ENCODE measurements at places on chromosomes 2 and 18.

- DNase-seq, result peak; percentile 82
Observed at GRCh38 chr2:43540021-43540779, 55.6 kb downstream of the THADA start.

GRCh38 chr2:203873921-203874631, 6.5 kb downstream of the CTLA4 start:
- no peak for DNase-seq

- DNase-seq, result peak; percentile 47
Observed at GRCh38 chr18:45518311-45519155, 96.7 kb upstream of the SLC14A2 start.

DNA sequence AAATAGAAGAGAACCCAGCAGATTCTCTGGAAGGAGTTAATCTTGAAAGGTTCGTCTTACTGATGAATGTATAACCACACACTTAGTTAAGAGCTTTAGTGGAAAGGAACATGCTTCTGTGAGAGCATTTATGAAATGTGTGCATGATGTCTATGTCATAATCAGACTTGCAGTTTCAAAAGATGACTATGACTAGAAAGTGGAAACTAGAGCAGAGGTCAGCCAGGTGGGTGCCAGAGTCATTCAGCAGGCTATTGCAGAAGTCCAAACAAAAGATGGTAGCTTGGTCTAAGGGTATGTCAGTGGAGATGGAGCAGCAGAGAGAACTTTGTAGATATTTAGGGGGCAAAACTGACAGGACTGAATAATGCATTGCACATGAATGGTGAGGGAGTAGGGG, 825.8 kb downstream of the DCC start:
- DNase-seq, result no peak

DNA sequence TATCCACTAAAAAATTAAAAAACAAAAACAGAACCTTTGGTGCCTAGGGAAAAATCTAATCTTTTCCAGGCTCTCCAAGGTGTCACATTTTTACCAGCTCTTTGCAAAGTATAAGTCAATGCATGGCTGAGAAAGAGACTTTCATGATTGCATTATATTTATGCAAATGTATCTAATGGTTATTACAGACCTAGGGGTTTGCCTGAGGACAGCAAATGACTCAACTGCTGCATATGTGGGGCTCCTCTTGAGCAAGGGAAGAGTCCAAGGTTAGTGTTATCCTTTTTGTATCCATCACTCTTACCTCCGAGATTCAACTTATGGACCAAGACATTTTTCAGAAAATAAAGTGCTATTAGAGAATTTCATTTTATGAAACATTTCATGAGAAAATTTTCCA, 33.9 kb upstream of the RMP24 start:
- DNase-seq, result no peak

GRCh38 chr2:119136093-119136492, 22.5 kb downstream of the C1QL2 start:
- DNase-seq, result no peak

DNA sequence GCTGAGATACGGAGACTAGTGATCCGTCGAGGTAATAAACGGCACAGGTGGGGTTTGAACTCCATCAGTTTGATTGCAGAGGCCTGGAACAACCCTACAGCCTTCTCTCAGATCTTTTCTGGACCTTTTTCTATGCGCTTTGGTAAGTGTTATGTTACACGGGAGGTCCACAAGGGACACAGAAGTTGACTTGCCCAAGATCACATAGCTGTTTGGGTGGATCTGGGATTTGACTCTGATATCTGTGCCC, 1.1 kb upstream of the DNPEP start:
- no peak for DNase-seq

DNA sequence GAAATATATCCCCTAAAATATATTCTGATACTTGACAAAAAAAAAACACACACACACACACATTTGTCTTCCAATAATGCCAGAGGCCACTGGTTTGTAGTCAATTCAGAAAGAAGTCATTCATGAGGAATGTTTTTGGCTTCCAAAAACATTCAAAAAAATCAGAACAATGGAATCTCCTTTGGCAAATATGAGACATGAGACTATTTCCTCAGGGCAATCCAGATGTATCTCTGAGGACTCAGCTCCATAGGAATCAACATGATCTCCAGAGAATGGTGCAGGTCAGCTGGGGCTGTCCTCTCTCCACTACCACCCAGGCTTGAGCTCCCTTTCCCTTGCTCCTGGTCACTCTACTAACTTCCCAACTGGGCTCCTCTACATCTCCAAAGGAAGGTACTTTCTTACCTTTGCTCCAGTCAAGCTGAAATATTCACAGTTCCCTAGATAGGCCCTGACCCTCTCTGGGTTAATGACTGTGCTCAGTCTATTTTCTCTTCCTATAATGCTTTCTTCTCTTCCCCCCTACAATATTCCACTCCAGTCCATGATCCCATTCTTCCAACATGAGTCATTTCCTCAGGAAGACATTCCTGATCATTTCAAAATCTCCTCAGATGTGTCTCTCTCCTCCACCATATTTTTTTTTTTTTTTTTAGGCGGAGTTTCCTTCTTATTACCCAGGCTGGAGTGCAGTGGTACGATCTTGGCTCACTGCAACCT, 145.3 kb downstream of the C1D start:
- peak; percentile 99 for DNase-seq
